ENCODE measurements at places on chromosomes 13 and 19.
A peak's percentile ranks its signal among the peaks of the same experiment; 100 is the strongest.

GRCh38 chr19:3914199-3914598 lies 18.7 kb upstream of the NMRK2 start:
- no peak for DNase-seq

GRCh38 chr13:114319441-114319913 lies 5.2 kb downstream of the CHAMP1 start:
- no peak for DNase-seq

DNA sequence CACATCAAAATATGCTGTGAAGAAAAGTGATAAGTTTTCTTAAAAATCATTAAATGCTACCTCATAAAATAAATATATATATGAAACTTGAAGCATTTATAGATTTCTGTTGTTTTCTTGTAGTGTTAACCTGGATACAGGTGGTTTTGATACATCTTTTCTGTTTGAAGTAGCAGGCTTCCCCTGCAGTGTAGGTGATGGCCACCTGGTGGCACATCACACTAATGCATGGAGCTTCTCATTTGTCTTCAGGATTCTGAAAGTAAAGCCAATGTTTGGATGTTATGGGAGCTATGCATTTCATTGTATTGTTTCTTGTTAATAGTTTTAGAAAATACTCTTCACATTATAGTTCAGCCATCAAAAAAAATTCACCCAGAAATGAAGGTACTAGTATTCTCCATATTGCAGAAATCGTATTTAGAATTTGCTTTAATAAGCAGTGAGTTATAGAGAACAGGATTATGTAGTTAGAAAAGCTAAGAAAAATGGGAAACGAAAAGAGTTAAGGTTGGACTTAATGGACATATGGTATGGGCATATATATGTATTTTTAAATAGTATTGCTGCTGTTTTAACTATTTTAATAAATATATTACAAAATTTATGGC lies 18.7 kb downstream of the GPR180 start:
- DNase-seq, result no peak

DNA sequence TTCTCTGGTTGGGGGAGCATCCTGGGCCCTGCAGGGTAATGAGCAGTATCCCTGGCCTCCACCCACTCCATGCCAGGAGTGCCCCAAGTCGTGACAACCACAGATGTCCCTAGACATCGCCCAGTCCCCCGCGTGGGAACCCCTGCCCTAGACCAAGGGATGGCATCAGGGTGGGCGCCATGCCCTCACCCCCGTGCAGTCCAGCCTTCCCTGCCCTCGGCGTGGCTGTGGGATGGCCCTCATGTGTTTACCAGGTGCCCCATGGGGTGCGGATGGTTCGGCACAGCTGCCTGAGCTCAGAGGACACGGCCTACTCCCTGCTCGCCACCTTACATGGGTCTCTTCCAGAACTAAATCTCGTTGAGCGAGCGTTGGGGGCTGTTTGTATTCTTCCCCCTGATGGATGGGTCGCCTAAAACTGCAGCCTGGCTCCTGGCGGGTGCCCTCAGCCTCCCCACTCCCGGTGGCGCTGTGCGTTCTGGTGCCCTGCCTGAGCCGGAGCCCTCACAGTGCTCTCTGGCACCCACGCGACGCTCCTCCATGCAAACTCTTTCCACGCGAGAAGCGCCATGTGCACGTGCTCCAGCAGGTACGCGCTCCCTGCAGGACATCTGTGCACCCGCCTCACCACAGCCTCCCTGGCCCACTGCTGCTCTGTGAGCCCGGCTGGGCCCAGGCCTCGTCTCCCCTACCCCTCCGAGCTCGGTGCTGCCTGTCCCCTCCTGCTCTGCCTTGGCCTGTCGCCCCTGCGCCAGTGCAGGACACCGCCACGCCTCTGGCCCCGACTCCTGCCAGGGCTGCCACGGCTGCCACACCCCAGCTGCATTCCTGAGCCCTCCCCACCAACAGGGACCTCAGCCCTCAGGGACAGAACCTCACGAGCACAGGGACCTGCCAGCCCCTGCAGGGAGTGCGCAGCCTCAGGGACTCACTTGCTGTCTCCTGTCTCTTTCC lies 145.0 kb downstream of the KDM4B start:
- DNase-seq, result no peak

DNA sequence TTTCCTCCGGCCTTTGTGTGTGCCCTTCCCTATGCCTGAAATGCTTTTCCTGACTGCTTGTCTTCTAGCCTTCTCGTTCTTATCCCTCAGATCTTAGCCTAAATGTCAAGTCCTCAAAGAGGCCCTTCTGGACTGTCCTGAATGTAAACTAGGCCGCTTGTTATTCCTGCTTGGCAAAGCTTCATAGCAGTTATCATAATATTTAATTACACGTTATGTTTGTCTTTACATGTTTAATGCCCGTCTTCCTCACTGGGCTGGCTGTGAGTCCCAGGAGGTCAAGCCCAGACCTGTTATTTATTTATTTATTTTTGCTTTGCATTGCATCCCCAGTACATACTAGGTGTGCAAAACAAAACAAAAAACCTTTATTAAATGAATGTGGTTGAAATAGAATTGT lies 62.7 kb downstream of the SIPA1L3 start:
- DNase-seq, result no peak

- no peak for DNase-seq
These were observed 41.4 kb downstream of the MPHOSPH8 start for GRCh38 chr13:19674898-19675297.

DNA sequence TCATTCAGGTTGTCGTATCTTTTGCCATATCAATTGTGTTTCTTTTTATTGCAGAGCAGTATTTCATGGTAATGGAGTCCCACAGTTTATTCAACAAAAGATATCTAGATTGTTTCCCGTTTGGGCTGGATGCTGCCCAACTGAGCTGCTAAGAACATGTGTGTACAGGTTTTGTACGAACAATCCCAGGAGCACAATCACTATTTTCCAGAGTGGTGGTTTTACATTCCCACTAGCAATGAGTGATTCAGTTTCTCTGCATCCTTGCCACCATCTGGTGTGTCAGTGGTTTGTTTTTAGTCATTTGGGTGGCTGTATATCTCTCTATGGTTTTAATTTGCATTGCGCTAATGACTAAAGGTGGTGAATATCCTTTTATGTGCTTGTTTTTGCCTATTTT lies 52.7 kb upstream of the ZDHHC20 start:
- no peak for DNase-seq

DNA sequence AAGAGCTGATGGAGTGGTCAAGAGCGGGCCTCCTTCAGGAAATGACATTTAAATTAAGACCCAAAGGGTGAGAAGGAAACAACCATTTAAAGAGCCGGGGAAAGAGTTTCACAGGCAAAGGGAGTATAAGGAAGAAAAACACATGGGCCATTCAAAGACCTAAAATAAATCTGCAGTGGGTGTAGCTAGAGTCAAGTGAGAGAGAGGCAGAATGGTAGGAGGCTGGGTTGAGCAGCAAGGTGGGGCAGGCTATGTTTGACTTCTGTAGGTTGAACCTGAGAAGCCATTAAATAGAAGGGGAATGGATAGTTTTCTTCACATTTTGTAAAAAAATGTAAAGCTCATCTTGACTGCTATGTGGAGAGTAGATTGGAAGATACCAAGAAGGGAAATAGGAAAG lies 183.8 kb downstream of the LACC1 start:
- no peak for DNase-seq

DNA sequence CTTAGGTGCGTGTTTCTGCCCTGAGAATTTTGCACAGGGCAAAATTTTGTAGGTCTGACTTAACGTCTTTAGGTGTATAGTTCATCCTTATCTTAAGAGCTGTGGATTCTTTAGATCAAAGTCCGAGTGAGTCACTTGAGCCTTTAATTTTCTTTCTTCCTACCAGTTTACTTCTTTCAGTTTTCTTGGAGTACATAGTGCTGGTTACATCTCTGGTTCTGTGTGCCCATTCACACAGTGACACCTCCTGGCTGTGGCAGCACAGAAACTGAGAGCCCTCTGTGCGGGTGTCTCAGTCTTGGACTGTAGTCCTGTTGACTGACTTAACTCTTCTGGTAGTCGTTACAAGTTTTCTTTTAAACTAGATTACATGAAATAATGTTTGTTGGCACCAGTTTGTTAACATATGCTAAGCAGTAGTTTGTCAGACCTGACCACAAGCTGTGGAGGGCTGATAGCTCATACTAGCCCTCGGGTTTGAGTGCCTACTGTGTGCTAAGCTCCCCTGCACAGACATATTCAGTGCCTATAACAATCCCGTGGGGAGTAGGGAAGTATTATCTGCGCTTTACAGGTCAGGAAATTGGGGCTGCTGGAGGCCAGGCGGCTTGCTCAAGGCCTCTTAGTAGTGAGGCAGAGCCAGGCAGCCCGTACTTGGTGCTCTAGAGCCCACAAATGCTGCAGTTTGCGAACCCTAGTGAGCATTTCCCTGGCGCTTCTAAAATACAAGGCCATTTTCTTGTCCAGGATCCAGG lies 1.6 kb downstream of the GATAD2A start:
- DNase-seq, result peak; percentile 73

DNA sequence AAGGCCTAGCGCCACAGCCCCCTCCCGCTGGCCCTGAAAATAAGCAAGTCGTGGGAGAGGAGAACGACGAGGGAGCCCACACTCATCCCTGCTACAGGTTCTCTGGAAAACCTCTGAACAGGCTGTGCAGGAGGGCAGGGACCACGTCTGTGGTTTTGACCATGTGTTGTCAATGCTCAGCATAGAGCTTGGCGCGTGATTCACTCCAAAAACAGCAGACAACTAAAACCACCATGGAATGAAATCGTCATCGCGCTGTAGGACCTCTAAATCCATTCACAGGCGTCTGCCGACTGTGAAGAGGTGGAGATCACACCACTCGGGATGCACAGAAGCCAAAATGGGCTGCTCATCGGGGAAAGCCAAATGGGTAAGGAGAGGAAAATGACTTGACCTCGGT lies 121.3 kb downstream of the COL4A1 start:
- no peak for DNase-seq

DNA sequence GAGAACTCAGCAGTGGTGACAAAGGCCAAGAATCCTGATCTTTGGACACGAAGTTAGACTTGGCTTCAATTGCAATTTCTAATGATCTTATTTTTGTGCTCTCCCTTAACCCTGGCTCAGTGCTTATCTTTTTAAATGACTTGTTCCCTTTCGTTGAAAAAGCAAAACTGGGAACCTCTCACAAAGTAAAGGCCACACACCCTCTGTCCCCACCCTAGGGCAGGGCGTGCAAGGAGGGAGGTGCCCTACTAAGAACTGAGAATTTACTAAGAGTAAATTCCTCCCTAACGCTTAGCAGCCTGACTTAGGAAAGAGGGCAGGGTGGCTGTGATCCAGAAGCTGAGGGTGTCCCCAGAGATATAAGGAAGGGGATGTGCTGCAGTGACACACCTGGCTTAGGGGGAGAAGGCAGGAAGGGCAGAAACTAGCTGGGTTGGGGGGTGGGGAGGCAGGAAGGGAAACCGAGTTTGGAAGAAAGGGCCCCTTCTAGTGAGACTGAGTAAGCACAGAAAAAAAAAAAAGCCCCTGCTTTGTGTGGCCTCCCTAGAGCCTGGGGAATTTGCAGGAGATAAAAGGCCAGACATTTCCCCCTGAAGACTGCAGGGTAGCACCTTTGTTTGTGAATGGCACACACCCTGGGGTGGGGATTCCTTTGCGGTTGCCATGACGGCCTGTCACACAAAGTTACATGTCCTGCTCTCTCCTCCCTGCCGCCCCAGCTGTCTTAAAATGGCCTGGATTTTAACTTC lies 435.1 kb downstream of the EFNB2 start:
- no peak for DNase-seq

DNA sequence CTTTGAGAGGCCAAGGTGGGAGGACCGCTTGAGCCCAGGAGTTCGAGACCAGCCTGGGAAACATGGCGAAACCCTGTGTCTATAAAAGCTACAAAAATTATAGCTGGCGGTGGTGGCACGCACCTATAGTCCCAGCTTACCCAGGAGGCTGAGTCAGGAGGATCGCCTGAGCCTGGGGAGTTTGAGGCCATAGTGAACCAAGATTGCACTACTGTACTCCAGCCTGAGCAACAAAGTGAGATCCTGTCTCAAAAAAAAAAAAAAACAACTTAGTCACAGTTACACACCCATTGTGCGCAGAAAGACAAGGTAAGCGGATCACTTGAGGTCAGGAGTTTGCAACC lies 728 bp upstream of the DENND1C start:
- DNase-seq, result no peak

- peak; percentile 49 for DNase-seq
These were observed 4.1 kb downstream of the ATP8A2 start for GRCh38 chr13:25375727-25376358.

- peak; percentile 66 for DNase-seq
These were observed 24.9 kb downstream of the EPS15L1 start for GRCh38 chr19:16446724-16447368.

DNA sequence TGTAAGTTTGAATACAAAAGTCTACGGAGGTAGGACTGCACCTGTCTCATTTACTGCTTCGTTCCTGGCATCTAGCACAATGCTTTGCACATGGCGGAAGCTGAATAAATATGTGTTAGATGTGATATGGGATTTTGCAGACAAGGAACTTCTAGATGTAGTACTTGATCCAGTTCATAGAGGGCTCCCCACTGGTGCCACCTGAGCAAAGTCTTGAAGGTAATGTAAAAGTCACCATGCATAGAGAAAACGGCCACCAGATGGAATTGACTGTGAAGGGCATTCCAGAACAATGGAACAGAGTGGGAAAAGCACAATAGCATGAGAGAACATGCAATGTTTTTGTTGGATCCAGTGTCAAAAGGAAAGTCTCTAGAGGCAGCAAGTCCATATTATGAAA lies 209.3 kb downstream of the HS6ST3 start:
- DNase-seq, result no peak

GRCh38 chr13:106649495-106649894 lies 81.6 kb upstream of the ARGLU1 start:
- no peak for DNase-seq

- no peak for DNase-seq
These were observed 291.0 kb downstream of the ENOX1 start for GRCh38 chr13:43495732-43496131.

- no peak for DNase-seq
These were observed 5.5 kb upstream of the ECH1 start for GRCh38 chr19:38836983-38837626.

DNA sequence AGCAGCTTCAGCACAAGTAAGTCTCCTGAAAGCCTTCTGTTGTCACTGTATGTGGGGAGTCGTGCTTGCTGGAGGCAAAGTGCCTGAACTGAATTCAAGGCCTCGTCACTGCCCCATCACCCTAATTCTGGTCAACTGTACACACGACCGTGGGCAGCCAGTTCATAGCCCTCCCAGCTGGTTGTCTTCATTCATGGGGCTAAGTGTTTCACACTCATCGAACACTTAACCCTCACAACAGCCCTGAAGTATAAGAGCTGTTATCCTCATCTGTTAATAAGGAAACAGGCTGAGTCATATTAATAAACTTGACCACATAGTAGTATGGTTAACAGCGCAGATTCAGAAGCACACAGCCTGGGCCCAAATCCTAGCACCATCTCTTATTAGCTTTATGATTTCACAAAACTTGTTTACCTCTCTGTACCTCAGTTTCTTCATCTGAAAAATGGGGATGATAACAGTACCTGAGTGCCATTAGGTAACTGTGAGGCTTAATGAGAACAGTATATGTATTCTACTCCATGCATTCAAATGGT lies 66.7 kb downstream of the CDADC1 start:
- DNase-seq, result no peak

GRCh38 chr13:47148543-47148942 lies 251.7 kb upstream of the HTR2A start:
- DNase-seq, result no peak

GRCh38 chr19:41351339-41352245 lies 2.1 kb downstream of the TGFB1 start:
- DNase-seq, result peak; percentile 87
